ENCODE measurements at places on chromosomes 6 and 20. TPM values are rescaled to one million over a fixed set of nuclear protein-coding genes. Genes with fewer than 3 reads are reported as not detected.

C4A gene
- 8.5 TPM for total RNA-seq

OTOR gene
- total RNA-seq, result not detected

MOG gene
- not detected for total RNA-seq

SLC17A1 gene
- total RNA-seq, result not detected

SLC22A16 gene
- not detected for total RNA-seq

GSTA4 gene
- 14.9 TPM for total RNA-seq

MCM3 gene
- total RNA-seq, result 161 TPM

DEFB116 gene
- not detected for total RNA-seq

C20orf202 gene
- not detected for total RNA-seq

PLG gene
- total RNA-seq, result not detected

SMIM13 gene
- total RNA-seq, result 13.7 TPM

IL20RA gene
- not detected for total RNA-seq

ALDH5A1 gene
- 2.0 TPM for total RNA-seq

LY6G6C gene
- not detected for total RNA-seq

CLPSL2 gene
- total RNA-seq, result not detected

SLC32A1 gene
- total RNA-seq, result not detected

SLC12A5 gene
- total RNA-seq, result 0.21 TPM

FAM209A gene
- not detected for total RNA-seq

NKAIN4 gene
- not detected for total RNA-seq

RREB1 gene
- 5.3 TPM for total RNA-seq

ARMC12 gene
- 0.33 TPM for total RNA-seq

NRSN1 gene
- not detected for total RNA-seq

CST2 gene
- total RNA-seq, result not detected

DAAM2 gene
- 9.6 TPM for total RNA-seq

ZC2HC1B gene
- total RNA-seq, result not detected

CNPY3 gene
- total RNA-seq, result 34.0 TPM

CDC5L gene
- total RNA-seq, result 34.7 TPM

GGTLC1 gene
- total RNA-seq, result not detected

SOX12 gene
- total RNA-seq, result 2.2 TPM

IFNGR1 gene
- total RNA-seq, result 39.1 TPM

KCNQ5 gene
- total RNA-seq, result 2.1 TPM

DNAH8 gene
- total RNA-seq, result not detected

SLC22A23 gene
- total RNA-seq, result 1.9 TPM

KHDRBS2 gene
- not detected for total RNA-seq

KIF6 gene
- total RNA-seq, result 2.2 TPM

TTBK1 gene
- not detected for total RNA-seq

SYCP2 gene
- total RNA-seq, result 0.23 TPM

Measured in H4 (cell line).